CD4-positive, alpha-beta T cell treated with Interleukin-10 for 1 hour (primary cell): ENCODE measurements at places on chromosomes 12 and 14.

DNA sequence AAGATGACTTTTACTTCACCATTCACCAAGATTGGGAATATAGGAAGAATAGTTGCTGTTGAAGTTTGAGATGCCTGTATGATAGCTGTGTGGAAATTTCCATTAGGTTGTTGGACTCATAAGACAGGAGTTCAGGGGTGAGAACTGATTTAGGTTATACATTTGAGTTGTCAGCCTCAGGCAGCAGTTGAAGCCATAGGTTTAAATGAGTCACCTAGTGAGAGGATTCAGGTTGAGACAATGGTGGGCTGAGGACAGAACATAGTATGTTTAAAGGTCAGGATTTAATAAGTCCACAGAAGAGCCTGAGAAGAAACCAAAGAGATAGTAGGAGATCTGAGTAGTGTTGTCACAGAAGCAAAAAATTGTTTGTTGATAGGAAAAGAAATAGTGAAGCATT lies 63.6 kb upstream of the MON2 start:
- DNase-seq, result no peak

- peak; percentile 88 for DNase-seq
Measured at GRCh38 chr12:9751204-9752144, 9.2 kb downstream of the CD69 start.

- no peak for DNase-seq
Measured at GRCh38 chr14:22997676-22998323, 12.1 kb downstream of the C14orf93 start.

- DNase-seq, result no peak
Measured at GRCh38 chr12:46206471-46206870, 62.4 kb downstream of the SLC38A1 start.

GRCh38 chr12:3680919-3681594 lies 71.9 kb downstream of the CRACR2A start:
- DNase-seq, result no peak

- DNase-seq, result no peak
Measured at GRCh38 chr12:124569375-124570148, 2.1 kb upstream of the NCOR2 start.

- DNase-seq, result no peak
Measured at GRCh38 chr12:89960607-89961394, 252.2 kb upstream of the ATP2B1 start.

DNA sequence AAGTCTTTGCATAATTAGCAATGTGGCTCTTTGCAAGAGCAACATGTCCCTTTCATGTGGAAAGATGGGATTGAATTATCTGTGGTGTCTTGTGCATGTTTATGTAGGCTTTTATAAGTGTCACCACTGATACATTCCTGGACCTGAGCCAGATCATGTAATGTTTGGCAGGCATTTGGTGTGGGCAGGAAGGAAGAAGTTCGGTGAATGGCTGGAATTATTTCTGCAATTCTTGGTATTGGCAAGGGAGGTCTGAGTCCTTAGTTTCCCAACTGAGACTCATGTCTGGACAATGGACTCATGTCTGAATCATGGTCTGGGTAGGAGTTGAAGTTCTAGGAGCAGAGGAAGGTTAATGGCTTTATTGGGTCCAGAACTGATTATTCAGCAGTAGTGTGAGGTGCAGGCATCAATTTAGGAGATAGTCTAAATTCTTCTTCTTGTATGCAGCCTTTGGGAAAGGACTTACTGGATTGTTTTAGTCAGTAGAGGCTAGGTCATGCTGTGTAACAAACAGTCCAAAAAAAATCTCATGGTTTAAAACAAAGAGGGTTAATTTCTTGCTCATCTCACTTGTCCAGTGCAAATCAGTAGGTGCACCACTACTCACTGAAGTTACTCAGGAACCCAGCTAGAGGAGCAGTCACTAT lies 186.5 kb upstream of the LHX5 start:
- DNase-seq, result no peak
